Immature natural killer cell (primary cell): ENCODE measurements at places on chromosomes 3 and 15.

- DNase-seq: peak; percentile 80
Observed at GRCh38 chr3:30643763-30644462, 37.5 kb downstream of the TGFBR2 start.

GRCh38 chr15:48510976-48511375 is 134.5 kb downstream of the FBN1 start:
- DNase-seq: no peak

GRCh38 chr3:7876741-7877297 is 624.8 kb upstream of the LMCD1 start:
- peak; percentile 32 for DNase-seq

DNA sequence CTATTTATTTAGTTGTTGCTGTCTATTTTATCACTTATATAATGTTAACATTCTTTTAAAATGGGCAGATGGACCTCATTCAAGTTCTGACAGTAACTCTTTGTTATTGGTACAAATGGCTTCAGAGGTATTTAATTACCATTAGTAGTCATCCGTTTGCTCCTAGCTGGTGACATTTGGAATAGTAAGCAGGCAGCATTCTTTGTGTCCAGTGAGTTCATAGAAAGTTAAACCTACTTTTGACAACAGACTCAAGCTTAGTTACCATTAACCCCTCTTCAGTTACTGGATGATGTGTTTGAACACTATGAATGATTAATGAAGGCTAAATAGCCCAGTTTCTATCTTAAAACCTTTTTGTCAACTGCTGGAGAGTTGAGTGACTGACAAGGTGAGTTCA is 500.7 kb upstream of the ATP11B start:
- DNase-seq: no peak

DNA sequence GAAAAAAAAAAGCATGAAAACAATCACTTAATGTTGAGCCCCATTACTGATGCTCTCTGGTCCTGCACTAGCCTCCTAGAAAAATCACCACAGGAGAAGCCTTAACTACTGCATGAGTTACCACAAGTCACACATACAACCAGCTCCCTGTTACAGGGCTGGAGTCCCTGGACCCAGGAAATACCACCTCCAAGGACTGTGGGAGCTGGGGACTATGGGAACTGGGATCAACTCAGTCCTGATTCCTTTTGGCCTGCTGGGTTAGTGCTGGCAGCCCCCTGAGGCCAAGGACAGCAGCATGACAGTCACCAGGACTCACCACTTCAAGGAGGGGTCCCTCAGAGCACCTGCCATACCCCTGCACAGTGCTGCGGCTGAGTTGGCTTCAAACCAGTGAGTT is 559 bp downstream of the NR1I2 start:
- no peak for DNase-seq

GRCh38 chr3:117101697-117102096 is 392.1 kb downstream of the TUSC7 start:
- no peak for DNase-seq

- DNase-seq: no peak
Observed at GRCh38 chr15:58217460-58217859, 79.3 kb downstream of the AQP9 start.

- peak; percentile 30 for DNase-seq
Observed at GRCh38 chr3:197793247-197793646, 2.2 kb downstream of the LRCH3 start.

- no peak for DNase-seq
Observed at GRCh38 chr3:15892311-15893227, 94.8 kb upstream of the ANKRD28 start.

DNA sequence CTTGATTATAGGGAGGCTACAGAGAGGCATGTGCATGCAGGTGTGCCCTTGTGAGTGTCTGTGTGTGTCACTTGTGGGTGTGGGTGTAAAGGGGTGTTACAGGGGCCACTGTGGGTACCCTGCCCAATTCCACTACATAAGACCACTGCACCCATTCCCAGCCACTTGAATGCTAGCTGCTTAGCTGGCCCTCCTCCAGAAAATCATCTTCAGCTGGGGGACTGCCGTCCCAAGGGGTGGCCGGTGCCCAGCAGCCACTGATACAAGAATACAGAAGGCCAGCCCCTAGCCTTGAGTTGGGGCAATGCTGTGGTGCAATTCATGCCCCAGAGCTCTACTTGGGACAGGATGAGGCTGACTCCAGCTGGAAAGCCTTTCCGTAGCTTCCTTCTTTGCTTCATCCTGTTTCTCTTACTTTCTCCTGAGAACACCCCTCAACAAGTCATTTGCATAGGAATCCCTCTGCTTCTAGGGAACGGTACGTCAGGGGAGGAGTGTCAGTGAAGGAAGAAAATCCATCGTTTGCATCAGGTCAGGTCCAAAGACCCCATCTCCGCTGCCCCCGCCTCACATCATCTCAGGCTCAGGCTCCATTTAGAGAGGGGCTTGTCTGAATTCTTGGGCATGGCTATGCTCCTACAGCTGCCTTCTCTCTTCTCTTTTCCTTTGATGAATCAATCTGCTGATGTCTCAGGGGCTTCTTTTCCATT is 72.0 kb downstream of the SCN5A start:
- no peak for DNase-seq

DNA sequence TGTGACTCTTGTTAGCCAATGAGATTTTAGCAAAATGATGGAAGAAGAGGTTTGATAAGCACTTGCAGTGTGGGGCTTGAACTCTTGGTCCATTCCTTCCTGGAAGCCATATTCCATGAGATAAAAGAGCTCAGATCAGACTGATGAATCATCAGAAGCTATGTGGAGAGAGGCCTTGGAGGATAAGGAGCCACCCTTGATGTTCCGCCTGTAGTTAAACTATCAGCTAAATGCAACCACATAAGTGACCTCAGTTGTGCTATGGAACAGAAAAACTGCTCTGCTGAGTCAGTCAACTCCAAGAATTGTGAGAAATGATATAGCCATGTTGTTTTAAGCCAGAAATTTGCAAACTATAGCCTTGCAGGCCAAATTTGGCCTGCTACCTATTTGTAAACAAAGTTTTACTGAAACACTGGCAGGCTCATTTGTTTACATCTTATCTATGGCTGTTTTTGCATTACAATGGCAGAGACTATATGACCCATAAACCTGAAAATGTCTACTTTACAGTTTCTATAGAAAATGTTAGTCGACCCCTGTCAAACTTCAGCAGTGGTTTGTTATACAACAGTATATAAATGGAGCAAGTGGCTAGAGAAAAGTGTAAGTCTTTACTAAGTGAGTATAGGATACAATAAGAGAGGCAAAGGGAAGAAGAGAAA is 27.6 kb upstream of the GAP43 start:
- no peak for DNase-seq

GRCh38 chr15:69391046-69391757 is 22.9 kb upstream of the KIF23 start:
- DNase-seq: no peak

GRCh38 chr3:107988460-107989175 is 102.2 kb downstream of the CD47 start:
- DNase-seq: peak; percentile 10

DNA sequence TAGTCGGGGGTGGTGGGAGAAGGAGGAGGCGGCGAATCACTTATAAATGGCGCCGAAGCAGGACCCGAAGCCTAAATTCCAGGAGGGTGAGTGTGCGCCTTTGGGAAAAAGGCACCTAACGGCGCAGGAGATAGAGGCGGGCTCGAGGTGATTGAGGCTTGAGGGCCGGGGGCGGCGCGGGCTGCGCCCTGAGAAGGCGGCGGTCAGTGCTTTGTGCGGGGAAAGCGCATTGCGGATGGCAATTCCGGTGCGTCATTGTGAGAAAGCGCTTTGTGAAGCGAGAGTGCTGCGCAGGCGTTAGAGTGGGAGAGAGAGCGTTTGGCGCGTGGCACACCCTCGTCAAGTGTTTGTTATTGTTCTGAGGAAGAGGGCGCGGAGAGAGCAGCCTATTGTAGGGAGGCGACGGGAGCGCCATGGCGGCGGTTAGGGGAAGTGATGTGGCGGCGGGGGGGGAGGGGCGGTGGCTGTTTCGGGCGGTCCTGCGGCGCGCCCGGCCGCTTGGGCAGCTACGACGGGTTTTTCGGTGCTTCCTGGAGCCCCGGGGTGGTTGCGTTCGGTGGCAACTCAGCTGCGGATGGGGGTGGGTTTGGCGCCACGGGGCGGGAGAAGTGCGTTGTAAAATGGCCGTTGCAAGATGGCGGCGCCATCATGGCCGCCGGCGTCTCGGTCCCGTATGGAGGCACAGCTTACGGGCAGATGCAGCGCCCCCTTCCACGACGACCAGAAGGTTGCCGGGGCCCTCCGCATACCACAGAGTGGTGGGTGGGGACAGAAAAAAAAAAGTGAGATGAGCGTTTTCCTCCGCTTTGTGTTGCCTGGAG is 492 bp downstream of the MORF4L1 start:
- DNase-seq: peak; percentile 90

DNA sequence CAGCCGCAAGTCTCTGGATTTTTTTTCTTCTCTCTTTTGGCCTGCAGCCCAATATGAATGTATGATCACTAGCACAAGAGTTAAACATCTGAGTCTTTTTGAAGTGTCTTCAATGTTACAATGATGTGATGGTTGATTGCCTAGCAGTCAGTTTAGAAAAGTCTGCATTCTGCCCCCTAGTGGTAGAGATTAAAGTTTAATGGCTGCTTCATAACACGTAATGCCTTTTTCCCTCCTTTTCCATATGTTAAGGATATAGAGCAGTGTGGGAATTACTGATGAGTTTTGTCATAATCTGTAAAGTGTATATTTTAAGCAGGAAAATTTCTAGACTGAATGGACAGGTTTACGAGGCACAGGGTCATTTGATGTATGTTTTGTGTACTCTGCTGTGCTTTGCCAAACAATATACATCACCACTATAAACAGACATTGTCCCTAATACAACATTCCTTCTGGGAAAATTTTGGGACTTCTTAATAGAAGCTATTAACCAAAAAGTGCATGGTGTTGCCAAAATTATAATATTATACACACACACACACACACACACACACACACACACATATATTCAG is 1038.5 kb upstream of the NR2F2 start:
- DNase-seq: no peak

GRCh38 chr3:78274475-78275065 is 1234.7 kb downstream of the ROBO2 start:
- no peak for DNase-seq

DNA sequence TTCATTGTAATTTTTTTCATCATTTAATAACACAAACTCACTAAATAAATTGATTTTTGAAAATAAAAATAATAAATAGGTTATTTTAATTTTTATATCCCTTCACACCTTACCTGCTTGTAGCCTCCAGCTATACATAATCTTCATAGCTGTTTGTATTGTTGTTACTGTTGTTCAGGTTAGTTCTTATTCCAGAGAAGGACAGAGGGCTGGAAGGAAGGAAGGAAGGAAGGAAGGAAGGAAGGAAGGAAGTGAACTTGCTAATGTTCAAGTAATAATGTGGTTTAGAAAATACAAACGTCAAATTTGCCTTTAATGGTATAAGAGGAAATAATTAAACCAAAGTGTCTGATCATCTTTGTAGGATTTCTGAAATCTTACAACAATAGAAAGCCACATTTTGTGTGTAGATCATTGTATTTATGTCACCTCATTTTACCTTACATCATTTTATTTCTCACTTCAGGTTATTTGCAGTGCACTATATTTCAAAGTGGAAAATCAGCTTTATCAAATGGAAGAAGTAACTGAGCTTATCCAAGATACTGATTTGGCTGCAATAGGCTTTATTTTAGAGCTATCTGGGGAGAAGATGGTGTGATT is 660.0 kb upstream of the CCDC54 start:
- DNase-seq: no peak

DNA sequence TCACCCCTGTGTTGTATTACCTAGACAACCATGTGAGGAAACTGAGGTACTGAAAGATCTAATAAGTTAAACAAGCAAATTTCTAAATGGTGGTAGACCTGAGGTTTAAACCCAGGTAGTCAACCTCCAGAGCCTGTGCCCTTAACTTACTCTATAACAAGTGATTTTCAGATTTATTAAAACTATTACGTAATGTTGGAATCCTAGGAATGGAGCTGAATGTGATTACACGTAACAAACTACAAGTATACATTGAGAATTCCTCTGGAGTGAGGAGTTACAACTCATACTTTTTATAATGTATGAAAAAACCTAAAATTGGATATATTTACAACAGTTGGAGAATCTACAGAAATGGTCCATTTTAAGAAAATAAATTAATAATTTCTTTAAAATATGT is 18.0 kb downstream of the FAM98B start:
- no peak for DNase-seq

DNA sequence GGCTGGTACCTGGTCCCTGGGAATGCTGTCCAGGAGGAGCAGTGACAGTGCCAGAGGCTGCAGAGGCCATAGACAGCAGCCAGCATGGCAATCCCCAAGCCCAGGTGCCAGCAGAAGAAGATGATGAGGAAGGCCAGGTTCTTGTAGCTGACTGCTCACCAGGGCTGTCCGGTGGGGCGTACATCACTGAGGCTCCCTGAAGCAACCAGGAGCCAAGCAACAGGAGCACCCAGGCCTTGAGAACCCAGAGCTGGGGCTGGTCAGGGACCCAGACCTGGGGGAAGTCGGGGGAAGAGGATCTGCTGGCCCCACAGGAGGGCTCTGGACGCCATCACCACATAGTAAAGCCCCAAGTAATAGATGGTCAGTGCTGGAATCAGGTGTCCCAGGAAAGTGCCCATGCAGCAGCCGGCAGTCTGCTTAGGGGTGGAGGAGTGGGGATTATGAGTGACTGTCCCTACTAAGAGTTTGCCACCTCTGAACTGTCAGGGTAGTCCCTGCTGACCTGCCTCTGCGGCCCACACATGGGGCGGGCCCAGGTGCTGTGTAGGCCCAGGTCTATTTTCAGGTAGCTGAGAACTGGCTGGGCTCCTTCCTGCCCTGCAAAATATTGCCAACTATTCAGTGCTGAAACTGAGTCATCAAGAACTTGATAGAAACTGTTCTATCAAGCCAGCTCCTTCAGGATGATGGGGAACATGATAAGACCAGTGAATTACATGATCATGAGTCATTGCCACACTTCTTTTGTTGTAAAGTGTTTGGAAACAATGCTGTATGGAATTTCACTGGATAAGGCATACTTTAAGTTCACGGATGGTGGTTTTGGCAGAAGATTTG is 68.7 kb downstream of the CHRD start:
- DNase-seq: no peak

GRCh38 chr15:101712078-101712477 is 12.2 kb downstream of the TARS3 start:
- DNase-seq: no peak
